Hair follicle dermal papilla cell (primary cell): ENCODE measurements at places on chromosomes 5 and 9. TPM values are rescaled to one million over a fixed set of nuclear protein-coding genes. Genes with fewer than 3 reads are reported as not detected.

Gene DMGDH
- total RNA-seq: 2.6 and 3.9 TPM in 2 replicates

Gene CYLC2
- not detected in 2 replicates for total RNA-seq

Gene ALDH1A1
- 0.49 TPM in 1 of 2 replicates, not detected in the other for total RNA-seq

Gene SHISAL2B
- not detected in 2 replicates for total RNA-seq

Gene TMEM252
- not detected in 2 replicates for total RNA-seq

Gene NUTM2F
- total RNA-seq: not detected in 2 replicates

Gene CCDC183
- 0.16 and 0.73 TPM in 2 replicates for total RNA-seq

Gene CARTPT
- not detected in 2 replicates for total RNA-seq

Gene ANKRD18A
- total RNA-seq: not detected in 2 replicates

Gene SLC45A2
- total RNA-seq: 0.16 TPM in 1 of 2 replicates, not detected in the other

Gene PCDHB16
- 0.81 and 1.8 TPM in 2 replicates for total RNA-seq

Gene ORM1
- not detected in 2 replicates for total RNA-seq

Gene SPATA6L
- total RNA-seq: 0.65 and 0.73 TPM in 2 replicates

Gene SPATA31C1
- total RNA-seq: not detected in 2 replicates

Gene STX17
- total RNA-seq: 20.5 and 26.3 TPM in 2 replicates

Gene SCGB3A1
- not detected in 2 replicates for total RNA-seq
